Uterus (tissue), 4 donors: ENCODE measurements at places on chromosomes 4 and X. TPM values are rescaled to one million over a fixed set of nuclear protein-coding genes. Genes with fewer than 3 reads are reported as not detected.

The RAB40AL gene
- 2.9 TPM for total RNA-seq

The CHIC1 gene
- total RNA-seq = 16.2 TPM

DNA sequence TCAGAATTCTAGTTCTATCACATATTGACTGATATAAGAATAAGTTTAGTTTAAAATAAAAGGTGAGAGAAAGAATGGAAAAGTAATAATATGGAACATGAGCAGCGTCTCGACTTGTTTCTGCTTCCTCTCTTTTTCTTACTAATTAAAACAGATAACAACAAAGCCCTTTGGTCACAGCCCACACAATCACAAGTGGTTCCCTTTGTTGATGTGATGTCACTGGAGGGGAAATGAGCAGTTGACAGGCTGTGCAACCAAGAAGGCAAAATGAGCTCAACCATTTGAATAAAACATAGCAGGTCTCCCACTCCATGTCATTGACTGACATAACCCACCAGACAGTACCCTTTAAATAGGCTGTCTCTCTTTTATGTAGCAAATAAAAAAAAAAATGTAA lies 342.5 kb upstream of the MAGEB2 start:
- DNase-seq = no peak

DNA sequence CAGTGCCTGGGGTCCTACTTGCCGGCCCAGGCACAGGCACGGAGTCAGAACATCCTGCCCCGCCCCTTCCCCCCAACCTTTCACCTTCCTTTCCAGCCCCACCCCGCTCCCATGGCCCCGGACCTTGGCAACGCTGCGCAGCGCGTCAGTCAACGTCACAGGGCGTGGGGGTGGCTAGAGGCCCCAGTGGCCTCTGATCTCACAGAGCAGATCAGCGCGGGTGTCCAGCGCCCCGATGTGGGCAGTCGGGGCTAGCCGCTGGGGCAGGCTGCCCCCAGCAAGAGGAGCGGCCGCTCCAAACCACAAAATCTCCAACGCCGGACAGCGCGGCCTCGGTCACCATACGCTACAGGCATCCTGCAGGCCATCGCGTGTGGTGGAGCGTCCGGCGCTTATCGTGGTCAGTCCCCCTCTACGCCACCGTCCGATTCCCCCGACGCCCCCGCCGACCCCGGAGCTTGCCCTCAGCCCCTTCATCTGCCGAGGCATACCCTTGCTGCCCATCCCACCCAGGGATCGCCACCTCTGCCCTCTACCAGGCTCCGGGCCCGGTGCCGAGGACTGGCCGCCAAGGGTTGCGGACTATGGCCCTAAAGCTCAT lies 69.6 kb upstream of the APOOL start:
- no peak for DNase-seq

DNA sequence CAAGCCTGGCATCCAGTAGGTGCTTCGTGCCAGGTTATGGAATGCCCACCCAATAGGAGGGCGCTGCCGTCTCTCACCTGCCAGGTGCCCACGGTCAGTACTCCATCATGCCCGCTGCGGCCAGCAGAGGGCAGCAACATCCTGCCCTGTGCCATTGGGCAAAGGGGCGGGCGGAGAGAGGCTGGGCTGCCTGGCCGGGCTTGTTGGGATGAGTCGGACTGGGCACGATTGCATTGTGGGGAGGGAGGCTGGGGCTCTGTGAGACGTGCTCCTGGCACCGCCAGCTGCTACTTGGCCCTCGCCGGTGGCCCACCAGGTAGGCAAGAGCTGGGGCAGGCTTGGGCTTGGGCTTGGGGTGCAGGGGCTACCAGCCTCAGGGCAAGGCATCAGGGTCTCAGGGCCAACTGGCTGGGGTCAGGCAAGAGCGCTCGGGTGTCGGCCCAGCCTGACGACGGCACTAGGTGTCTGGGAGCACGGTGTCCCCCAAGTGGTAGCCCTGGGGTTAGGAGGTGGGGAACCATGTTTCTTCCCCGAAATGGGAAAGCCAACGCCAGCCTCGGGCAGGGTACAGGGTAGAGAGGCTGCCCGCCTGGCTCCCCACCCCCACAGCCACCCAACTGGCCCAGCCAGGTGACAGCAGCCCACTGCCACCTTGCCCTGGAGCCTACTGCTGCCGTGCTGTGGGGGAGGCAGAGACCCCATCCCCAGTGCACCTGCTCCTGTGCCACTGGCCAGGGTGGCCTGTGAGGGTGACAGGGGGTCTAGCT lies at the start of gene PLXNB3:
TSS of gene PLXNB3 (plus strand) at position 261 of the 767 bp plus-strand sequence. CDS start 1,287 bp downstream, outside the sequence.
- DNase-seq = peak; percentile 70
